Kidney glomerular epithelial cell (primary cell): ENCODE measurements at places on chromosomes 4 and X.

DNA sequence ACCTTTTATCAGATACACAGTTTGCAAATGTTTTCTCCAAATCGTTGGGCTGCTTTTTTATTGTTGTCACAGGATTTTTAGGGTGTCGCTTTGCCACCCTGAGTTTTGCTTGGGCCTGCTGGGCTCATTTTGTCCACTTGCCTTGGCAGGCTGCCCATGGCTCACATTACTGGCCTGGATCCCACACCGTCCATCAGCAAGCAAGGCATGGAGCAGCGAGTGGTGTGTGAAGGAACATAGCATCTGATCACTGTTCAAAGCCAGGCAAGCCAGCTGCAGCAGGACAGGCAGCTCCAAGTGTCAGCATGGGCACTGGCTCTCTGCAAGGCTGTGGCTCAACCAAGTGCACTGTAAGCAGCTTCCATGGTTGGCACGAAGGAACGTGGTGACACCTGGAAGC, 261.4 kb upstream of the TECRL start:
- no peak for DNase-seq

GRCh38 chr4:91113130-91113706, 986.0 kb downstream of the CCSER1 start:
- peak; percentile 28 for DNase-seq

- no peak for DNase-seq
Measured at GRCh38 chr4:120215350-120215749, 148.7 kb upstream of the MAD2L1 start.

GRCh38 chrX:120321520-120322281, 10.4 kb upstream of the TMEM255A start:
- DNase-seq, result no peak
